Epithelial cell of esophagus (primary cell): ENCODE measurements at places on chromosomes 12 and 14.

DNA sequence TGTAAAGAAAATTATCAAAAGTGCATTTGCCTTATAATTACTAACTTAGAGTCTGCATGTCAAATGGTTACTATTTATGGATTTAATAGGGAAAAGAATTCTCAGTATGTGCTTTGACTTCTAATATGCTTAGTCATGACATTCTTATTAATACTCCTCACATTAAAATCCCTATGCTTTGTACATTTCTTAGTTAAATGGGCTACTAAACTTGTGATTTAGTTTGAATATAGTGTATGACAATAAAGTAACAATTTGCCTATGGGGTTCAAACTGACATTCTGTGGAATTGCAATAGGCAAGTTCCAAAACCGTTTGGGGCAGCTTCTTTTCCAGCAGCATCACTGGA, 361.9 kb upstream of the TMTC1 start:
- DNase-seq: no peak

GRCh38 chr12:51126297-51126696, 42.9 kb upstream of the CSRNP2 start:
- no peak for DNase-seq

GRCh38 chr12:51244269-51244668, 5.6 kb downstream of the DAZAP2 start:
- DNase-seq: no peak

- no peak for DNase-seq
Measured at GRCh38 chr14:58881433-58881832, 243.7 kb downstream of the DACT1 start.

DNA sequence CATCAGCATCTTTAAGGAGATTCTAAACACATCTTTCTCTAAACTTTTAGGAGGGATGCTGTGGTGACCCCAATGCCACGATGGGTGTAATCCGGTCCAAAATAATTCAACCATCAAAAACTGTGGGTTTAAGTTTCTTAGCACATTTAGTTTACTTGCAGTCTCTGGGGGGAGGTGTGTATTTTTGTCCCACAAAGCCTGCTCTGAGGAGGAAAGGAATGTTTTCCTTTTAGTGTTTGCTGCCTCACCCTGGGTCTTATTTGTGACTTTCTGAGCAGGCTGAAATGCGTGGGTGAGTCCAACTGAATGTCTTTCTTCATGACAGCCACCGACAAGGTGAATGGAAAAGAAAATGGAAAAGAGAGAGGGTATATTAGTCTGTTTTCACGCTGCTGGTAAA, 1324.7 kb downstream of the AACS start:
- no peak for DNase-seq

DNA sequence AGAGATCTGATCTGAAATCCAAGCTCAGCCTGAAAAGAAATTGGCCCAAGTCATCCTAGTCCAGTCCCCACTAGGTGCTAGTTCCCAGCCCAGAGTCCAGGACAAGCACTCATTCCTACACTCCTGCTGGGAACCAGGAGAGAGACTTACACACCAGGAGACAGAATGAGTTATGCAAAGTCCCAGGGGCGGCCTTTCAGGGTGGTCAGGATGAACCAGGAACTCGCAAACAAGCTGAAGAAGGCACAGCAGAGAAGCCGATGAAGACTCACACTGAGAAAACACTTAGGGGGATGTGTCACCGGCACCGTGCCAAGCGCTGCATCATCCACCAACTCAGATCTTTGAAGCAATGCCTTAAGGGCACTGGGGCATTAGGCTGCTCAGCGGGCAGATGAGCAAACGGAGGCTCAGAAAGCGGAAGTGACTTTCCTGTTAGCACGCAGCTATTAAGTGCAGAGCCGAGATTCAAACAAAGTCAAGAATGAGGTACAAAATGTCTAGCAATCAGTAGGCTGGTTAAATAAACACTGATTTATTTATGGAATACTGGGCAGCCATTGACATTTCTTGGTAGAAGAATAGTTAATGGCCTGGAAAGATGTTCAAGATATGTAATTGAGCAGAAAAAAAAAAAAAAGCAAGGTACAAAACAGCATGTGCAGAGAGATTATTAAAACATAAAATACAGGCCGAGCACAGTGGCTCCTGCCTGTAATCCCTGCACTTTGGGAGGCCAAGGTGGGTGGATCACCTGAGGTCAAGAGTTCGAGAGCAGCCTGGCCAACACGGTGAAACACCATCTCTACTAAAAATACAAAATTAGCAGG, 78.7 kb downstream of the LRRC74A start:
- DNase-seq: peak; percentile 100

DNA sequence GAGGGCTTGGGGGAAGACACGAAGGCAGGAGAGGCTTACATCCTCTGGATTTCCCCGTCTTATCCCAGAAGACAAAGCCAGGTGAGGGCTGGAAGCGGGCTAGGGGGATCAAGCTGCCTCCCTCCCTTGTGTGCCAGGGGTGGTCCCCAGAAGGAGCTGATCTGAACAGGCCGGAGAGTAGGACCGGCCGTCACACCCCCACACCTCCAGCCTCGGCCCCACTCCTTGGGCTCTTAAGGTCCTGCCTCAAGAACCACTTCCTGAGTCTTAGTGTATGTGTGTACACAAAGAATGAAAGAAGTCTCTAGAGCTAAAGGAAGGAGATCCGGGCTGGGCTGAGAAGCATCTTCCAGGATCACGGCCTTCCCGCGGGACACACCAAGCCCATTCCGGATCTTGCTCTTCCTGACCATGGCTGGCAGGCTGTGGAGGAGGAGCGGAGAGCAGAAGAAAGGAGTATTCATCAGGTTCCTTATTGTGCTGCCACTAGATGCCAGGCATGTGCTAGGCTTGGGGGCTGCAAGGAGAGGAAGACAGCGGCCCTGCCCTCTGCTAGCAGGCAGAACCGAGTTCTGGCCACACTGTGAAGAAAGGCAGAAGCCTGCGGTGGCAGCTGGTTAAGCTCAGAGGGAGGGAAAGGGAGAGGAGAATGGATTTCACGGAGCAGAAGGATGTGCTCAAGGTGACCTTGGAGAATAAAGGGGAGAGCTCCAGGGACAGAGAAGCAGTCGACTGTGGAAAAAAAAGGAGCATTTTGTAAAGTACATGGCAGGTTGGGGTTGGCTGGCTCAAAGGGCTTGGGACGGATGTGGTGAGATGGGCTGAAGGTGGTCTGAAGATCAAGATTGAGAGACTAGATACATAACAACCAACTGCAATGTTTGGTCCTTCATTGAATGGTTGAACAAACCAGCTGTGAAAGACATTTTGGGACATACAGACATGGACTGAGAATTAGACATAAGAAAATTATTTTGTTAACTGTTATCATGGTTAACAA, 1.3 kb upstream of the CD63 start:
- peak; percentile 53 for DNase-seq

DNA sequence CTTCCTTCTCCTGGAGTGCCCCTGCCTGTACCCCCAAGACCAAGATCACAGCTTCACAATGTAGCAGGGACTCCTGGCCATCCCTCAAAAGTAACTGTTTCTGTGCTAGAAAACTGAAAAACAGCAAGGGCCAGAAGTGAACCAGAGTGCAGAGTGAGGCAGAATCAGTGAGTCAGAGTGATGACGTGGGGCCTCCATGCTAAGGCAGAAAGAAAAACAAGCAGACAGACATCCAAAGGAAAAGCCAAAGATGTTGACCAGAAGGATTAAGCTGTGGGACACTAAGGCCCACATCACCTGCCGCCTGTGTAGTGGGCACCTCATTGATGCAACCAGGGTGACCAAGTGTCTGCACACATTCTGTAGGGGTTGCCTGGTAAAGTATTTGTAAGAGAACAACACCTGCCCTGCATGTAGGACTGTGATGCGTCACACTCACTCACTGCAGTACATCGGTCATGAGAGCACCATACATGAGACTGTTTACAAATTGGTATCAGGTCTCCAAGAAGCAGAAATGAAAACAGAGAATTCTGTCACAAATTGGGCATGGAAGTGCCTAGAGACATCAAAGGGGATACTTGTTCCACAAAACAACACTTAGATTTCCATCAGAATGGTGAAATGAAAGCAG, 51.2 kb downstream of the ARMH4 start:
- peak; percentile 22 for DNase-seq

- no peak for DNase-seq
Measured at GRCh38 chr14:103767336-103767894, 51.8 kb downstream of the ZFYVE21 start.

DNA sequence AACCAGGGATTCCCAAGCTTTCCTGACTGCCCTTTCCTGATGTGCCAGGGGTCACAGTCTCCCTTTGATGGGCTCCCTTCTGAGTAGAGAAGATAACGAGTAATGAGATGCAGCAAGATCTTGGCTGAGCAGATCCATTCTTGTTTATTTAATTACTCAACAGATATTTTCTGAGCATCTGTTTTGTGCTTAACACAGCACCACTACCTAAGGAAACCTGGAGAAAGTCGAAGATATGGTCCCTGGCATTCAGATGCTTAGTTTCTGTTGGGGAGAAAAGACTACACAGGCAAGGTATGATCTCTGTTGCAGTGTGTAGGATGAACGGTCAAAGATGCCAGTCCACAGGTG, 3.9 kb downstream of the AJUBA start:
- peak; percentile 22 for DNase-seq

- DNase-seq: peak; percentile 71
Measured at GRCh38 chr12:80472911-80473500, 29.0 kb downstream of the PTPRQ start.

DNA sequence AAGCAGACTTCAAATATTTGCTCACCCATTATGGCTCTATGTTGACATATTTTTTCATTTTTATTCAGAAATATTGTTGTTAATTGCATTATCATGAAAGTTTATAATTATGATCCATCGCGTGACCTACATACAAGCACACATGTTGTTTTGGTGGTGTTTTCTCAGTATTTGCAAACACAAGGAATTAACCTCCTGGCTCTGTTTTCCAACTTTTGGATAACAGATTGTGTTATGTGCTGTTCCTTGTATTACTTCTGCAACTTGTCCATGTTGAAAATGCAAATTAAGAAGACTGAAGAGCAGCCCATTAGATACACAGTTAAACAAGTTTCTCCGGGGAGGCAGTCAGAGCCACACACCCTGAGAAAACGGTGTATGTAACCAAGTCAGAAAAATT, 201.2 kb downstream of the SEC23A start:
- DNase-seq: no peak

DNA sequence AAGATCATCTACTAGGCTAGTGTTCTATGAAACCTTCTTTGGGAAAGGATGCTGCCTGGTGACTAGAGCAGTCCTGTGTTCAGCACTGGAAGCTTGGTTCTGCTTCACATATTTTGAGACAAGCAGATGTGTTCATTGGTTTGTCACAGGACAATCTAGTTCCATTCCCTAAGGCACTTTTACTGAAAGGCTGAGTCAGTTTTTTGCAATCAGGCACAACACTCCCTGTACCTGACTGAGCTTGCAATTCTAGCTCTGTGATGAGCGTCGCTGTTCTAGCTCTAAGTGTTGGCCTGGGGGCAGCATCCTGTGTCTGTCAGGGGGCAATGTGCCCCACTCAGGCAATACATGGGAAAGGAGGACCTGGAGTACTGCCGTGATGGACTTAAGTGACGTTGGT, 144.4 kb downstream of the CAND1 start:
- peak; percentile 94 for DNase-seq

DNA sequence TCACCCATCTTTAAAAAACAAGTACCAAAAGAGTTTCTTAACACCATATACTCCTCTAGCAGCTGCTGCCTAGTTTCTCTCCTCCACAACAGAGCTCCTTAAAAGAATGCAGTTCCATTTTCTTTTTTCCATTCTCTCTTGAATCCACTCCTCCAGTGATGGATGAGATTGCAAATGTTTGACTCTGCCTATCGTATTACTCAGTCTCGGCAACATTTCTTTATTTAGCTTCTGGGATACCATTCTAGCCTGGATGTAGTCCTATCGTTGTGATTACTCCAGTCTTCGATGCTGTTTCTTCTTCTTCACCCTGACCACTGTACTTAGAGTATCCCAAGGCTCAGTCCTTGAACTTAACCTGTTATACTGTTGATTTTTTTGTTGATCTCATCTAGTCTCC, 30.8 kb downstream of the CAND1 start:
- DNase-seq: no peak

- DNase-seq: peak; percentile 96
Measured at GRCh38 chr12:117143008-117143532, 43.9 kb upstream of the TESC start.

DNA sequence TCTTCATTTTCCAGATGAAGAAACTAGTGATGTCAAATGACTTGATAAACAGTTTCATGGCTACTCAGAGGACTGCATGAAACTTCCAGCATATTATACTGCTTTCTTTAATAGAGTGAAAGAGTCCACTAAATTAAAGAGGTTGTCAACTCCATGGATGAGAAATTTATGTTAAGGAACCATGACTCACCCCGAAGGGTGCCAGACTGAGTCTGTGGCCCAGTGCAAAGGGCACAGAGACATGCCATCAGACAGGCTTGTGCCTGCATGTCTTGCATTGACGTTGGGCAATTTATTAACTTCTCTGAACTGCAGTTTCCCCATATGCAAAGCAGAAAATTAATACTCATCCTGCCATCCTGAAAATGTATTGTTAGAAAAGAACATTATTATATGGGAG, 382.4 kb downstream of the APAF1 start:
- peak; percentile 80 for DNase-seq

DNA sequence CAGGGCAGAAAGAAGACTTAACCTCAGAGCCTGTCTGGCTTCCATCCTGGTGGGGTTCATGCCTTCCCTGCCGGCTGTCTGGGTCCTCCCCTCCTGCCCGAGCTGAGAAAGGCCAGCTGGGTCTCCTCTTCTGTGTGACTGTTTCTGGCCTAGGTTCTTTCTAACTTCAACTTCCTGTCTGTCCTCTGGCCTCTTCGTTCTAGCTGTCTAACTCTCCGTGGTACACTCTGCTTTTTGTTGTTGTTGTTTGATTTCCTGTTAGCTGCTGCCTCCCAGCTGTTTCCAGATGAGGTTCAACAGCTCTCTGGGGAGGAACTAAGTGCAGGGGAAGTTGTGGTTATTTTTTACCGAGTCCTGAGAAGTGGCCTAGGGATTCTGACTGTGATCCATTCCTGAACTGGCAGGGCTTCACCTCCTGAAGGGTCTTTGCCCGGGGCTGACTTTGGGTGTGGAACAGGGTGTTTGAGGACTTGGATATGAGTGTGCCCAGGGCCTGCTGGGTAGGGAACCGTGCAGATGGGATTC, 3.2 kb downstream of the MLXIP start:
- no peak for DNase-seq

- no peak for DNase-seq
Measured at GRCh38 chr14:51942971-51943370, 46.4 kb upstream of the RTRAF start.

GRCh38 chr14:47778631-47779030, 103.2 kb upstream of the MDGA2 start:
- no peak for DNase-seq

DNA sequence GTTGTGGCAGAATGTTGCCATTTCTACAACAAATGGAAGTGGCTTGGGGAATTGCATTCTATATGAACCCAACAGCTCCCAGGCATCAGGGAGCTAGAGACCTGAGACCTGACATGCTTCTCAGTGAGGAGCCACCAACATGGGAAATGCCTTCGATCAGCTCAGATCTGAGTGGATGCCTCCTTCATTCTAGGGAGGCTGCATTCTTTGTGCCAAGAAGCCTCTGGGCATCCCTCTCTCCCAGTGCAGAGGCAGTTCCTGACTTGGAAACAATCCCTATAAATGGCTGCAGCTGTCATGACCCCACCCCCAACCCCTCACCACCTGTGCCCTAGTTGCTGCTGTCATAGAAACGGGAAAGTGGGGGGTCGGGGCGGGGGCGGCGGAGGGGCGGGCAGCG, 196.3 kb downstream of the PPM1H start:
- DNase-seq: no peak

GRCh38 chr14:77061630-77062257, 33.2 kb upstream of the IRF2BPL start:
- DNase-seq: no peak

GRCh38 chr12:6367065-6367968, 8.0 kb downstream of the SCNN1A start:
- DNase-seq: no peak
